ENCODE measurements at places on chromosomes 11 and 22.

- no peak for DNase-seq
These were observed 30.4 kb upstream of the ARL14EP start for GRCh38 chr11:30292545-30292944.

GRCh38 chr11:86952221-86952875, 2.8 kb downstream of the FZD4 start:
- no peak for DNase-seq

- peak; percentile 40 for DNase-seq
These were observed 2.6 kb upstream of the MCM5 start for GRCh38 chr22:35397095-35397904.

GRCh38 chr22:25663654-25664053, 78.3 kb upstream of the MYO18B start:
- DNase-seq = no peak
